Left forelimb (tissue), 1 donor: ENCODE measurements at places on chromosomes 2 and 18.

DNA sequence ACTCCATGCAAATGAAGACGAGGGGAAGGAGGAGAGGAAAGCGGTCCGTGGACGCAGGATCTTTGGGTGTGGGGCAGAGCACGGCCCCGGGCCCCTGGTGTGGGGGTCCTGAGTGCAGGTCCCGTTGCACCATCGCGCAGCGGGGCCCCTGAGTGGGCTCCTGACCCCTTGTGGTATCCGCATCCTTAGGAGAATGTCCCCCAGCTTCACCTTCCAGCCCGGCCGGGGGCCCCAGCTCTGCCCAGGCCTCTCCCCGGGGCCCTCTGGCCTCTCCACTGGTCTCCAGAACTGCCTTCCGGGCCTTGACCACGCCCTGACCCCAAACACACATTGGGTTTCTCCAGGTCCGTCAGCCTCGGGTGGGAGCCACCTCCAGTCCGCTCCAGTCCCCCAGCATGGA lies 431.8 kb upstream of the SALL3 start:
- no peak for DNase-seq

DNA sequence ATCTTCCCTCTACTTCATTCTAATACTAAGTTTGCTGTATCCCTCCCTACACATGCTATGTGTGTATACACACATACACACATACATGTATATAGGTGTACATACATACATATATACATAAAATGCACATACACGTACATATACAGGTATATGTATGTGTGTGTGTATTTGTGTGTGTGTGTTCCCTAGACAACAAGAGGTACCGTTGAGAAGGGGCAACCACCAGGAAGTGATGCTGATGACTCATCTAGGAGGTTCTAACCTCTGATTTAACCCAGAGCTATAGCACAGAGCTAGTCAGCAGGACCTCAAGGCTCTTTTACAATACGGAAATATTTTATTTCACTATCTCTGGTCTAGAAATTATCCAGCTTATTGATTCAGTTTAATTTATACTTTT lies 139.2 kb downstream of the LAMA3 start:
- DNase-seq = no peak

- DNase-seq = no peak
Observed at GRCh38 chr2:11790228-11790627, 43.8 kb downstream of the LPIN1 start.

GRCh38 chr18:22098563-22098989 lies 70.8 kb upstream of the GATA6 start:
- no peak for DNase-seq

DNA sequence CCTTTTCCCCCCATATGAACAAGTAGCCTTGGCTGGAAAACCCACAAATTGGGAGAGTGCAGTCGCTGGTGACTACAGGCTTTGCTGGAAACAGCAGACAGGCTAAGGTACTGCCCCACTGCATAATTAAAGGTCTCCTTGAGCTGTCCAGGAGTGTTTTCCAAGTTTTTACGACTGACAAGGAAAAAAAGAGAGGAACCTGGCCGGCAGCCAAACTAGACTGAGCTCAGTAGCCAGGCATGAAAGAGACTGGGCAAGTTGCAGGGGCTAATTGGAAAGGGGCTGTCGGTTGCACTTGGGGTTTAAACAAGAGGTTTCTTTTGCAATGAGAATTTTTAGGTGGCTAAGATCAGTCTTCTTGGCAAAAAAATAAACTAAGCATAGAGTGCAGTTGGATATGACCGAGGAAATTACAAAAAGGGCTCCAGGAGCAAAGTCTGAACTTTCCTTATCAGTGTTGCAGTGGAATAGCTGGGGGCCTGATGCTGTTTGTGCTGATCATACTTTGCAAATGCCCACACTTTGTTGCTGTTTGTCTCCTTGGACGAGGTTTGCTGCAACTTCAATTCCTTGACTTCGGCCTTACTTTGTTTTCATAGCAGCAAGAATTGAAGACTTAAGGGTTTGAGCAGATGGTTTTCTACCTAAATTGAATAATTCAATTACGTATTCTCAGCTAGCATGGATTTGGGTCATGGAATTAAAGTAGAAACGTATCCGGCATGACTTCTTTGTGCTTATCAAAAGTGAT lies 2.1 kb downstream of the GULP1 start:
- DNase-seq = peak; percentile 77

DNA sequence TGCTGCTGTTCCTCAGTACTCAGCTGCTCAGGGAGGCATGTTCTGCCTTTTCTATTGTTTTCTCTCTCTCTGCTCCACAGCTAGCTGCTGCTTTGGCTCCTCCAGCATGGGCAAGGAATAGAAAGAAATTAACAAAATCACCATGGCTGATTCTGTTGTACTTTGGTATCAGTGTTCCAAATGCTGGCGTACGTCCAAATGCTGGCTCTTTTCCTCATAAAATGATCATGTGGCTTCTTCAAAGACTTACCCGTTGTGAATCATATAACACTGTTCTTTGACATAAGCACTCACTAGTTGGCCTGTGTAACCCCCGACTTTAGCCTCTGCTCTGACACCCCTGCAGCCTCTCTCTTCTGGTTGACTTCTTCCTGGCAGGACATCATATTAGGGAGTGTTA lies 547.6 kb downstream of the CPS1 start:
- DNase-seq = no peak

- no peak for DNase-seq
Observed at GRCh38 chr2:9071584-9072124, 68.2 kb upstream of the MBOAT2 start.
